Stimulated activated naive CD8-positive, alpha-beta T cell treated with anti-CD3 and anti-CD28 coated beads, Interleukin-15, Interleukin-2, amounts not matched to agents 100 U/mL and 50 U/mL, for 24 hours (primary cell): ENCODE measurements at places on chromosomes 7 and 10.
A peak's percentile ranks its signal among the peaks of the same experiment; 100 is the strongest.

GRCh38 chr7:49766966-49767365, 6.5 kb upstream of the VWC2 start:
- no peak for DNase-seq

- no peak for DNase-seq
These were observed 19.3 kb upstream of the ADAMTS14 start for GRCh38 chr10:70652761-70653657.

- DNase-seq: no peak
These were observed 10.4 kb upstream of the PRKG1 start for GRCh38 chr10:51063659-51064535.

DNA sequence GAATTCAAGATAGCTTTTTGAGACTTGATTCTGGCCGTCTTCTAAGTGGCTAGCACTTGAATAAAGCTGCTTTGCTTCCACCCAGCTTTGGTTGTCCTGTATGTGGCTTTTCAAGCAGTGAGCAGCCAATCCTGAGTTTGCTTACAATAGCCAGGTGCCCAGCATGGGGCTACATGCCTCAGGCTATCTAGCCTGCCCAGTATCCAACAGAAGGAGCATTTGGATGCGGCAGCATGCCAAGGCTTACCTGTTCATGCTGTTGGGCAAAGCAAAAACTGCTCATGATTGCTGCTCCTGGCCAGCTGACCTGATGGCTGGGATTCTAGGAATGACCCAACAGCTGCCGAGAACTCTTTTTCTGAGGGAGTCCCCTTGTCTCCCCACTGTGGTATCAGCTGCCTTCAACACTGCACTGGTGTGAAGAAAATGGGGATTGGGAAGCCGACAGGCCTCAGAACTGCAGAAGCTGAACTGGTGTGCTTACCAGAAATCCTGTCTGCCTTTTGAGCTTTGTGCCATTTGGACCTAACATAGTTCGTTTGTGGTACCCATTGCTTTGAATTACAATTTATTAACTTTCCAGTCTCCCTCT, 618.9 kb upstream of the IGFBP3 start:
- no peak for DNase-seq

DNA sequence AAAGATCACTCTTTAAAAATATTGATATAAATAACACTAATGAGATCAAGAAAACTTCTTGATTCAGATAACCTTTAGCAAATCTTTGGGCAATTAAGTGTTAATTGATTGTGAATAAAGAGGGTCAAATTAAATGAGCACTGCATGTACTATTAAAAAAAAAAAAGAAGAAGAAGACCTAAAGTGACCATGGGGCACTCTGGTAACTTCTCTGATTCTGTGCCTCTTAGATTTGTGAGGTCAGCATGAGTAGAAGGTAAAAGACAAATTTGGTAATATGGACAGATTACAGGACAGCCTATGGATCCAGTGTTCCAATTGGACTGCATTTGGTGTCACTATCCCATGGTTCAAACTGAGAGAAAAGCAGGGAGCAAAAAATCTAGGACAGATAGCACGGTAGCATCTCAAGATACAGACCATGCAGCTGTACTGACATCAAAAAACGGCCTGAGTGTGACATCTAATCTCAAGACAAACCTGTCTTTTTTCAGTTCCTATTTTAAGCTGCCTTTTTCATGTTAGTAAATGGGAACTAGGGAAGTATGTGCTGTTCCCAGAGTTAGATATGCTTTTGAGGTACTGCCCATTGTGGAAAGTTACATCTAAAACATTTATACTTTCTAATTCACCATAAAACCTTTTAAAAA, 128.0 kb downstream of the KCND2 start:
- no peak for DNase-seq

- no peak for DNase-seq
These were observed 153.7 kb upstream of the AGK start for GRCh38 chr7:141397236-141398163.

DNA sequence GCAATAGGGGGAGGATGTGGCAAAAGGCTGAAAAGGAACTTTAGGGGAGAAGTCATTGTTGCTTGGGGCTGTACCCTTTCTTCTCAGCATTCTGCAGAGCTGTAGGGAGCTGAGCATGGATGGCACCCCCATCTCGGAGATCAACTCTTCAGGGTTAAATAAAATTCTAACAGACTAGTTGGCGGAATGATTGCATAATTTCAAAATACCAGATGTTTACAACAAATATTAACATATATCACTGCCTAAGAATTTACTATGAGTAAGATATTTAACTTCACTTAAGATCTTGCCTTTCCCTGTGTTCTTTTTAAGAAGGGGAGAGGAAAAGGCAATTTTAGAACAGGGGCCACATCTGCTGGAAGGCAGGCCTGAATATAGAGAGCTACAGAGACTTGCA, 509 bp upstream of the OR2F1 start:
- DNase-seq: no peak

DNA sequence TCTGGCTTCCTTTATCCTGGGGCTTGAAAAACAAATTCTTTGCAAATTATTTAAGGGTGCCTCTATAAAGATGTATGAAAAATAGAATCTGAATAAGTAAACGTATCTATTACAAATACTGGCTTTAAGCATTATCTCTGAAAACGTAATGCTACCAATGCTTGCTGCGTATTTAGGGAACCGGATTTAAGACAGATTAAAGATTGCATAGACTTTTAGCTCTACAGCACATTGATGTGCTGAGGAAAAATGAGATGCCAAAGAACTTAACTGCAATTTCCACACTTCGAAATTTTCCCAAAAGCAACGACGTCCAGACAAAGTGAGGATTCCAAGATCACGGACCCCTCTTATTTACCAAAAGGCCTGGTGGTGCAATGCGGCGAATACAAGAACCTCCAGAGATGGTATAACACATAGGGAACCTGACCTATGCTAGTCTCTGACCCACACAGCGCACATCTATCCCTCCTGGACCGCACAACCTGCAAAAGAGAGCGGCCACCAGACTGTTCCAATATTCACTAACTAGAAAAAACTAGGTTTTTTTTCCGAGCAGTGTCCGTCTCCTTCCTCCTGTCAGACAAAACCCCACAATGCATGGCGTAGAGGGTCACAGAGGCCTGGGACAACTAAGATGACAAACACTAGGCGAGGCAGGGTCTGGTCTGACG, 34.3 kb upstream of the PHF14 start:
- peak; percentile 8 for DNase-seq

DNA sequence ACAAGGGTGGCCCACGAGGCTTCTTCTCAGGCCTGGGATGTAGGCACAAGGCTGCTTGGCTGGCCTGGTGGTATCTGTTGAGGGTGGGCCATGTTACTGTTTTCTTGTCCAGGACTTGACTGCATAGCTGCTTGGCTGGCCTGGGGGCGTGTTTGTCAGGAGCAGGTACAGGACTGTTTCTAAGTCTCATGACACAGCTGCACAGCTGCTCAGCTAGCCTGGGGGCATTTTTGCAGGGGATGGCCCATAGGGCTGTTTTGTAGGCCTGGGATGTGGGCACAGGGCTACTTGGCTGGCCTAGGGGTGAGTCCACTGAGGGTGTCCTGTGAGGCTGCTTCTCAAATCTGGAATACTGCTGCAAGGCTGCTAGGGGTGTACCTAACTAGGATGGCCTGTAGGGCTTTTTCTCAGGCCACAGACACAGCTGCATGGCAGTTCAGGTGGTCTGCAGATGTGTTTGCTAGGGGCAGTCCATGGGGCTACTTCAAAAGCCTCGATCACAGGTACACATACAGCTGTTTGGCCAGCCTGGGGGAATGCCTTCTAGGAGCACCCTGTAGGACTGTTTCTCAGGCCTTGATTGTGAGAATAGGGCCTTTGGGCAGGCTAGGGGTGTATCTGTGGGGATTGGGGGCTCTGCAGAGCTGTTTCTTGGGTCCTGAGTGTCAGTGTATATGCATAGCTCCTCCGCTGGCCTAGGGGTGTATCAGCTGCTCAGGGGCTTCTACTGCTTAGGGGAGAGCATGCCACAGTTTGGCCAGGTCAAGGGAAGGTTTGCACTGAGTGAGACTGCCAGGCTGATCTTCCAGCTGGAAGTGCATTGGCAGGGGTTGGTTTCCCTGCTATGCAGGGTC, 26.6 kb upstream of the PLA2G12B start:
- DNase-seq: no peak

- DNase-seq: no peak
These were observed 147.4 kb upstream of the AGR3 start for GRCh38 chr7:17029150-17029549.

GRCh38 chr7:25656071-25656470, 427.8 kb upstream of the NPVF start:
- no peak for DNase-seq

- DNase-seq: peak; percentile 70
These were observed 9.5 kb downstream of the FAM241B start for GRCh38 chr10:69639291-69640195.

DNA sequence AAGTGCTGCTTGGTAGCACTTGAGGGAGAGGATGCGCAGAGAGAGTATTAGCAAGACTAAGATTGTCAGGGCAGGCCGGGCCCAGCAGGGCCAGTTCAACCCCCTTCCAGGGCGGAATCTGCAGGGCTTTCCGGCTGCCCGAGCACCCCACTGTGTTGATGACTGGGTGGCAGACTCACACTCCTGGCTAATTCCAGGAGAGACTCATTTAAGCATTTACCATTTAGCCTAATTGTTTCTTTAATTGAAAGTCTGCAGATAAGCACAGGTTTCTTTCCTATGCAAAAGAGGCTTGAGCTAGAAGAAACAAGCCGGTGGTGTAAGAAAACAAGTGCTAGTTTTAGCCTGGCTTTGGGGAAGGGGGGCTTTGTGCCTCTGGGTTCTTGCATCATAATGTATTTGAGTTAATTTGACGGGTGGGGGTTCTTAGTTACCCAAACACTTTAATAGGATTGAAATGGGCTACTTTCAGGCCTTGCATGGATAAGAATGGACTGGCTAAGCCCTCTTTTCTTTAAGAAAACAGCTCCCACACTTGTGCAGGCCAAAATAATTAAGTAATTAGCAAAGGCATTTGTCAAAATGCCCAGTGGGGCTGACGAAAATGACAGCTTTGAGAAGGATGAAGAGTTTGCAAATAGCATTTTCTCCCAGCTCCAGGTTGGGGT, 201.3 kb downstream of the MYOF start:
- DNase-seq: no peak

DNA sequence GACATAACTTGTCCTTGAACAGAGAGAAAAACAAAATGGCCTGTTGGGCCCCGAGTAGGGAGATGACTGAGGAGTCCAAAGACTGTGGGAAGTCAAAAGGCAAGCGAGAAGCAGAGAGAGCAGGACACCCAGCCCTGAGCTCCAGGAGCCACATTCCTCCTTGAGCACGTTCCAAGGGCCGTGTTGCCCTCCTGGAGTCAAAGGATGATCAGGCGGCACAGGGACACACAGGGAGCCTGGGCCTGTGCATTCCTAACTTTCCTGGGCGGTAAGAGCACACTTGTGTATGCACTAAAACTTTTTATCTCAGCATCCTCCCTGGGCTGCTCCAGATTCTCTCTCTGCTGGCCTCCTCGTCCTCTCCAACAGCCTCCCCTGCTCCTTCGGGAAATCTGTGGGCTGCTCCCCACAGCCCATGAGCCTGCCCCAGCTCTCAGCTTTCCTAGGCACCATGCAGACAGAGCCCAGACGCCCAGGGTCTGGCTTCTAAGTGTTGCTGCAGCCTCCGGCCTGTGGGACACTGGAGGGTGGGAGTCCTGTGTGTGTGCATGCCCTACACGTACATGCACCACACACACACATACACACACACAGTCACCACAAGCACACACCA, 281.8 kb downstream of the POU6F2 start:
- DNase-seq: no peak

GRCh38 chr7:91940171-91940570, 491 bp upstream of the AKAP9 start:
- peak; percentile 38 for DNase-seq

DNA sequence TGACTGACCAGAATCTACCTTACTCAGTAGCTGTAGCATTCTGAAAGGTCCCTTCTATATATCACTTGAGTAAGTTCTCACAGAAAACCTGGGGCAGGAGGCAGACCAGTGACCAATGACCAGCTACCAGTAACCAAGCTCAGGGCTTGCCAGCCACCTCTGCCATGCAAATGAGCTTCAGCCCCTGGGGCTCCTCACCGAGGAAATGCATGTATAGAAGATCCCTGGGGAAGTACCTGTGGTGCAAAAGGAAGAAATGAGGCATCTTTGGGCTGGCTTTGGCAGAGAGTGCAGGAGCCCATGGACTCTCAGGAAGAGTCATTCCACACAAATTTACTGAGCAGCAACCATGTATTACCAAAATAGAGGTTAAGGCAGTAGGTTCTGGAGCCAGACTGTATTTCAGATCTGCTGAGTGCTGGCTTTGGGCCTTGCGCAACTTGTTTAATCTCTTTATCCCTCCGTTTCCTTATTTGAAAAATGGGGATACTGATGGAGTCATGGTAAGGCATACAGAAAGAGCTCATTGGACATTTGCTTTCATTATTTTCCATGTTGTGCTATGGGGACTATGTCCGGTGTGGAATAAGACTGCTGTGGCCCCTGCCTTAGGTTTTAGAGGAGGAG, 41.1 kb upstream of the FAM204A start:
- no peak for DNase-seq

GRCh38 chr10:91551856-91552255, 81.0 kb downstream of the PPP1R3C start:
- DNase-seq: peak; percentile 8

DNA sequence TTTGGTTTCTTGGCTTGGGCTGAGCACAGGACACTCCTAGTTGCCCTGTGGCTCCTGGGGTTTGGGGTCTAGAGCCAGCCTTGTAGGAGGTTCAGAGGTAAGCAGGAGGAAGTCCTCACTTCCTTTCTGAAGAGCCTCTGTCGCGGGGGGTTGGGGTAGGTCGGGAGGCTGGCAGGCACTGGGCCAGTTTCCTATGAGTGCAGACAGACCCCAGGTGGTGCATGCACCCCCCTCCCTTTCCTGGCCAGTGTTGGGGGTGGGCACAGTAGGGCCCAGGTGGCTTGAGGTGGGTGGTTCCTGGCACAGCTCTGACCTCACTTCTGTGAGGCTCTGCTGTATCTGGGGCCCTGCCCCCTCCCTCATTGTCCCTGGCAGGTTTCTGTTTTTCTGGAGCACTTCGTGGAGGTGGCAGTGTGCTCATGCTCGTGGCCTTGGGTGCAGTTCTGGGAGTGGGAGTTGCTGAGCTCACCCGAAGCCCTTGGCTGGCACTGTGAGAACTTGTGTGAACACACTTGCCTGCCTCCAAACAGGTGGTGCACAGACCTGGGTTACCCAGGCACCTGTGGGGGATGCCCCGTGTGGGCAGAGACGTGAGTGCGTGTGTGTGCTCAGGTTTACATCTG, 1.8 kb downstream of the PALD1 start:
- peak; percentile 40 for DNase-seq

DNA sequence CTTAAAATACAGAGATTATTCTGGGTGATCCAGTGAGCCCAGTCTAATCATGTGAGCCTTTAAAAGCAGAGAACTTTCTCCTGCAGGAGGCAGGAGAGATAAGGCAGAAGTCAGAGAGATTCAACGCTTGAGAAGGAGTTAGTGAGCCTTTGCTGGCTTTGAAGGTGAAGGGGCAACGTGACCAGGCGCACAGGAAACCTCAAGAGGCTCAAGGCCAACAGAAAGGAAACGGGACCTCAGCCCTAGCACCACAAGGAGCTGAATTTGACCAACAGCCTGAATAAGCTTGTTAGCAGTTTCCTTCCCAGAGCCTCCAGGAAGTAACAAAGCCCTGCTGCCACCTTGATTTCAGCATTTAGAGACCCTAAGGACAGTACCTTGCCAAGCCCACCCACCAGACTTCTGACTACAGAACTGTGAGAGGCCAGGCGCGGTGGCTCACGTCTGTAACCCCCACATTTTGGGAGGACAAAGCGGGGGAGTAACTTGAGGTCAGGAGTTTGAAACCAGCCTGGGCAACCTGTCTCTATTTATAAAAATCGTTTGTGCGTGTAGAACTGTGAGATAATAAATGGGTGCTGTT, 87.3 kb upstream of the KAT6B start:
- DNase-seq: peak; percentile 26
